CD4-positive, alpha-beta T cell treated with Interleukin-1 beta for 1 hour (primary cell): ENCODE measurements at places on chromosomes 12 and 14.

DNA sequence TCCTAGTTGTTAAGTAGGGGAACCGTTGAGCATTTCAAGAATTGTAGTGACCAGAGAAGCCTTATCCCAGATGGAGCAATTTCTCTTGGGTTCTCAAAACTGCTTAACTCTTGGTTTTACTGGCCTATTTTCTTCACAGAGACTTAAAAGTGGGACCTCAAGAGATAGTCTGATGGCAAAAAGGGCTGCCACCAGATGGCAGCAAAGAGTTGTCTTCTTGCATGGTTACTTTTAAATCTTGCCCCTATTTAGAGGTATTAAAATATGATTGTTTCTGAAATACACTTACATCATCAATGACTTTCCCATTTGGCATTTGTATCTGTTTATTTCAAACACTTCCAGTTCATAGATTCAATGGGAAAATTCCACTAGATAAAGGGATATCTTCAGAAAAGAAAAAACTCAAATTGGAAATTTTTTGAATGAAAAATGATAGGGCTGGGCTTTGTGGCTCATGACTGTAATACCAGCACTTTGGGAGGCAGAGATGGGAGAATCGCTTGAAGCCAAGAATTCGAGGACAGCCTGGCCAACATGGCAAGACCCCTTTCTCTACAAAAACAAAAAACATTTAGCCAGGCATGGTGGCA, 69.9 kb upstream of the CNTN1 start:
- DNase-seq = no peak

GRCh38 chr14:50792634-50793068, 38.3 kb downstream of the NIN start:
- no peak for DNase-seq

- DNase-seq = no peak
Observed at GRCh38 chr12:95126076-95126475, 52.7 kb upstream of the NR2C1 start.

DNA sequence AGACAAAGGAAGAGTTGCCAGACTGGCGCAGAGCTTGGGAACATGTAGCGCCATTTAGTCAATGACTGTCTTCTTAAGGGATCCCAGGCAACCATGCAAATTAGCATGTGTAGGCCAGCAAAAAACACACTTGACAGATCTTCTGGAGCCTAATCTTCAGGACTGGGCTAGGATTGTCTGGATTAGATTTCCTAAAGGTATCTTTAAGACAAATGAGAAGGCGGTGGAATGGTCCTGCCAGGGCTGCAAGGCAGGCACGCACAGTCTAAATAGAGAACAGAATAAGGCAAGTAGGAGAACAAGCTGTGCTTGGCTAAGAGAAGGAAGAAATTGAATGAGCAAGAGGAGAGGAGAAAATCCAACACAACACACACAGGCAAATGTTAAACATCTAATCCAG, 80.0 kb downstream of the CIT start:
- no peak for DNase-seq

DNA sequence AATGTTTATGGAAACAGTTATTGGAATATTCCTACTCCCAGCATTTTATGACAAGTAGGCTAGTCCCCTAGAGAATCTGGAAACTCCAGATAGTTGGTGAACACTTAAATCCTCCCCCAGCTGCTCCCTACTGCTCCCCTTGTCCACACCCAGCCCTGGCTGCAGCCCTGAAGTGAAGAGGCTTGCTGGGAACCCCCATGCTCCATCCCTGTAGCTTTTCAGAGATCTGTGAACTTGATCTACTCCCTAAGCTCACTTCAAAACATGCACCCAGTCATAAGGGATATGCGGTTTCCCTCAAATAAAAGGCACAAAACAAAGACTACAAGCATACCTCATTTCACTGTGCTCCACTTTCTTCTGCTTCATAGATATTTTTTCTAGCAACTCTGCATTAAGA, 33.2 kb downstream of the EGLN3 start:
- DNase-seq = no peak

GRCh38 chr14:98906123-98906995, 365.6 kb downstream of the BCL11B start:
- no peak for DNase-seq

GRCh38 chr14:61610900-61611299, 84.4 kb upstream of the HIF1A start:
- no peak for DNase-seq

DNA sequence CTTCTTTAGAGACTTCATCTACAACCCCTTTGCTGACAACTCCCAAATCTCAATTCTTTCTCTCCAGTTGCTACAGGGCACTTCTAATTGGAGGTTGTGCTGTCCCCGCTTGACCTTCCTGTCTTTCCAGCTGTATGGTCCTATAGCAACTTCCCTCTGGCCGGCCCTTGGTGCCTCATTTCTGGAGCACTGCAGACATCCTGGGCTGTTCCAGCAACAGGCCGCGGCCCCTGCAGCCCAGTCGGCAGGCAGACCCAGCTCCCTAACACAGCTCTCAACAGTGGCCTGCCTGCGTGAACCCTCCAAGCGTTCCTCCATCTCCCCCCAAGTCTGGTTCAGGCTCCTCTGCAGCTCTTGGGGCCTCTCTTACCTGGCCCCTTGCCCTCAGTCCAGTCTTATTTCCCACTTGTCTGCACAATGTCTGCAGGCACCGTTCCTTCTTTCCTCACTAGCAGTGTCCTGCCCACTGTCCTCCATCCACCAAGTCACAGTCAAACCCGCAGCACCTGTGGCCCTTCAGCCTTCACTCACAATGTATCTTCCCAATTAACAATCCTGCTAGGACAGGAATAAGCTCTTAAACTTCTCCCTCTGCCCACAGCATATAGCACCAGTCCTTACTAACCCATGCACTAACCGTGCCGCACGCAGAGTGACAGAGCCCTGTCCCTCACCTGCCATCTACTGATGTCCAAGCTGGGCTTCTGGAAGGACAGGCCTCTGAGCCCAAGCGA, 1.6 kb upstream of the EML1 start:
- DNase-seq = no peak

- DNase-seq = no peak
Observed at GRCh38 chr14:21095430-21096205, 2.8 kb downstream of the ZNF219 start.

GRCh38 chr12:124764451-124764850, 99.2 kb downstream of the SCARB1 start:
- DNase-seq = peak; percentile 36

- no peak for DNase-seq
Observed at GRCh38 chr12:77343291-77343690, 277.9 kb upstream of the E2F7 start.

DNA sequence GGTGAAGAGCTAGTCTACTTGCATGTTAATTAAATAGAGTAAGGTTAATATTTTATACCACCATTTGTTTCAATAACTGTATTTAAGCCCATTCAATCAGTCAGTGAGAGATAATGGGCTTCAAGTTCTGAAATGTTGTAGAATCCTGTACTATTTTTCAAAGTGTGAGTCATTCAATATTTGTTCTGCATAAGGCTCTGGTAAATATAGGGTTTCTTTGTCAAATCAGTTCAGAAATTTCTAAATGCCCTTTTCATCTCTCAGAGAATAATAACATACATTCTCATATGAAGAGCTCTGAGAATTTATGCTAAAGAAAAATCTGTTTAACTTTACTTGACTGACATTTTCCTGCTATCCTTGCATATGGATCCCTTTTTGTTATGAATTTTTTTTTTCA, 493.3 kb downstream of the TMTC2 start:
- DNase-seq = no peak
